ENCODE measurements at places on chromosomes 4 and X.

- no peak for DNase-seq
Observed at GRCh38 chr4:180363815-180364214, 1879.4 kb upstream of the TENM3 start.

- no peak for DNase-seq
Observed at GRCh38 chrX:65874765-65875164, 165.1 kb downstream of the VSIG4 start.

- no peak for DNase-seq
Observed at GRCh38 chr4:110294165-110294564, 95.8 kb upstream of the ELOVL6 start.

DNA sequence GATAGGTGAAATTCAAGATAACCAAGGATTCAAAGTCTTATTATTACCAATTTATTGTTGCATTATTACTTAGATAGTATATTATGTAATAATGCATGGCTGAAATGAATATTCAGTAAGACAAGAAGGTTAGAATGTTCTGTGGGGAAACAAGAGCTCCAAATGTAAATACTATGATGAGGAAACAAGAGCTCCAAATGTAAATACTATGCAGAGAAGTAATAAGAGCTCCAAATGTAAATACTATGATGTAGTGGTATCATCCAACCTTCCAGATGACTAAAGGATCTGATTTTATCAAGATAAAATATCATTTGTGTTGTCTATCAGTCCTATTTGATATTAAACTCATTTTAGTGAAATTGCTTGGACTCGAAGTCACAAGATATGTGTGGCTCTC is 82.2 kb upstream of the PCDH18 start:
- no peak for DNase-seq

DNA sequence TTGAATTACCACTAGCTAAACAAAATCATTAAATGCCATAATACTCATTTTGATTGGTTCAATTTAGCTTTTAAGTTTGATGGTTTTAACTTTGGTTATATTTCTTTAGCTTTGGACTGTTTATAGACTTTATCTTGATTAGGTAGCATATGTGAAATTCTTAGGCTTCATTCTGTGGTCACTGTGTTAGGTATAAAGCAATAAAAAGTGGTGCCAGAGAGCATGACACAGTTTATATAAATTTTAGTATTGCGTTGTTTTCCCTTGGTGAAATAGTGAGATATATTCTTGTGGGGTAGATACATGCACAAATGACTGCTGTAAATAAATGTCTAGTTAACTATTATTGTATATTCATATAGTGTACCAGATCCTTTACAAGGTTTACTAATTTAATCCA is 474.2 kb upstream of the GRID2 start:
- no peak for DNase-seq

DNA sequence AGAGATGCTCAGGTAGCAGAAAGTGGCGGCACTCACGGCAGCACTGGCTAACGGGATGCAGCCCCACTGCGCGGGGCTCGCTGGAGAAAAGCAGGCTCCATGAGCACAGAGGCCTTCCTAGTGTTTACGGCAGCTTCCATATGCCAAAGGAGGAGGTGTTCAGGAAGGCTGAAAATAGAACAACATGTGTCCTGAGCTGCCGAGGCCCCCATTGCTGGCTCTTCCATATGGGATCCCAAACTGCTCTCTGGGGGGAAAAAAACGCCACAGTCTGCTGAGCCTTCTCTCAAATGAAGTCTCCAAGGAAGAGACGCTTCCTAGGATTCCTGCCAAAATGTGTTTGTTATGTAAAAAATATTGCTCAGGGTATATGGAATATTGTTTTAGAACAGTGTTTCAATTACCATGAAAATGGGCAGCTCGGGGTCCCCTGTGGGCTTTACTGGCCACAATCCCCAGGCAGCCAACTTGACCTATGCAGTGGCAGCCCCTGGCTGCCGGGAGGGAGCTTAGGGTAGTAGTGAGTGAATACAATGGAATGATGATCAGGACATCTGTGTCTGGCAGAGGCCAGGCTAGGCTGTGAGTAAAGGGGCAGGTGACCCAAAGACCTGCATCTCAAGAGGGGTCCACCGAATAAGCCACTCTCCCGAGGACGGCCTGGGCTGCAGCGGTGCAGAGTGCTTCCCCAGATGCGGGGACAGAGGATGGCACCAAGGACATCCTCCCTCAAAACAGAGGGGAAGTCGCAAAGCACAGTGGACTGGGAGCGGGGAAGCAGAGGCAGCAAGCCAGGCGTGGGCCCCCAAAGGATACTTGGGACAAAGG is 170.1 kb downstream of the AFAP1 start:
- no peak for DNase-seq

GRCh38 chr4:89797117-89797516 is 39.8 kb downstream of the SNCA start:
- no peak for DNase-seq

DNA sequence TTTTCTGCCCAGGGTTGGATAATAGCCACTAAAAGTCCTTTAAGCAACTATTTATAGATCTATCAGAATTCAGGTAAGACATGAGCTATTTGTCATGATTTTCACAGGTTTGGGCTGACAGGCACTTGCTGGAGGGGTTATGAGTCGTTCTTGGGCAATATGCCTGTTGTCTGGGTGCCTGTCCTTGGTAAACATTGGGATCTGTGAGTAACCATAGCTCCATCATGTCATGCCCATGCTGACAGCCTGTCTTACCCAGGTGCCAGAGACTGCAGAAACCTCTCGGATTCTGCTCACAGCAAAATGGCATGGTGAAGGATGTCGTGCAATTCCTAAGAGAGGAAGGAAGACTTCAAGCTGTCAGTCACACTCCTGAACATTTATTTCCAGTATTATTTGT is 116.0 kb upstream of the PUDP start:
- no peak for DNase-seq

GRCh38 chrX:38105216-38105725 is 98.9 kb downstream of the SYTL5 start:
- no peak for DNase-seq

- no peak for DNase-seq
Observed at GRCh38 chr4:189807031-189807430, 133.6 kb upstream of the FRG1 start.

GRCh38 chr4:112142182-112142581 is 3.1 kb upstream of the FAM241A start:
- no peak for DNase-seq

DNA sequence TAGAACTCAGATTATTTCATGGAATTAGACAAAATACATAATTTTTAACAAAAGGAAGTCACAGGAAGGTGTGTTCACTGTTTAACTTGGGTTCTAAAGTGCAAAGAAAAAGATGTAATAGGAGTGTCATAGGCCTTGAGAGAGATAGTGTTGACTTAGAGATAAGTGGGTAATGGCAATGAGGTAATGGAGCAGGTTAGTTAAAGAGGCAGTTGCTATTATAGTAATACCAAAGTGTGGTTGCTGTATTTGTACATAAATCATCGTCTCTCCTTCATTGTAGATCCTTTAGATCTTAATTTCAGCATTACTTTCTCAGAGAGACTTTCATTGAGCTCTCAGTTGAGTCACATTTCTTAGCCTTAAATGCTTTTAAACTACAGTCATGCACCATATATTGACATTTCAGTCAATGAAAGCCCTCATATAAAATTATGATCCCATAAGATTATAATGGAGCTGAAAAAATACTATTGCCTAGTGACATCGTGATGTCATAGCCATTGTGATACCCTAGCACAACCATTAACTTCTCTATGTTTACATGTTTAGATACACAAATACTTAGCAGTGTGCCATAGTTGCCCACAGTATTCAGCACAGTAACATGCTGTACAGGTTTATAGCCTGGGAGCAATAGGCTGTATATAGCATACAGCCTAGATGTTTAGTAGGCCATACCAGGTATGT is 245.4 kb downstream of the ADGRL3 start:
- DNase-seq = no peak

DNA sequence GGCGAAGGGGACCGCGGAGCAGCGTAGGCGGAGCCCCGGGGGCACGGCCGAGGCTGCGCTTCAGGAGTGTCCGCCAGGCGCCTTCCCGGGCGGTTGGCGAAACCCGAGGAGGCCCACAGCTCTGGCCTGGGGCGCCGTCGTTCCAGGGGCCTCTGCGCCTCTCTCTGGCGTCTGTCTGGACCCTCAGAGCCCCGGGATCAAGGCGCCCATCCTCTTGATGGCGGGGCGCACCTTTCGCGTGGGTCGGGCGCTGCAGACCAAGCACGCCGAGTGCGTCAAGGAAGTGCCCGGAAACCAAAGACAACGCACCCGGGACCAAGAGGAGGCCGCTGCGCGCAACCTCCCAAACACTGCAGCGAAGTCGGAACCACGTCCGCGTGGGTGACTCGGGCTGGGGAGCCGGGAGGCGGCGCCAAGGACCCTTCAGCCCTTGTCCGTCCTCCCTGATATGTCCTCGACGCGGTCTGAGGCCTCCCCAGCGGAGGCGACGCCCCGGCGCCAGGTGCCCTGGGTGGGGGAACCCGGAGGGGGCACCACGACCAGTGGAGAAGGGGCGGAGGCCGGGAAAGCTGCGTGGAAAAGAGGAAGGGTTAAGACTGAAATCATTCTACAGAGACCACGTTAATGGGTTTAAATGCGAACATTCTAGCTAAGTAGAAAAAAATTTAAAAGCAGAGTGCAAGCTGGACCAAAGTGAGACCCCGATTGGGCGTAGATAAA is 9.9 kb downstream of the HMX1 start:
- no peak for DNase-seq

DNA sequence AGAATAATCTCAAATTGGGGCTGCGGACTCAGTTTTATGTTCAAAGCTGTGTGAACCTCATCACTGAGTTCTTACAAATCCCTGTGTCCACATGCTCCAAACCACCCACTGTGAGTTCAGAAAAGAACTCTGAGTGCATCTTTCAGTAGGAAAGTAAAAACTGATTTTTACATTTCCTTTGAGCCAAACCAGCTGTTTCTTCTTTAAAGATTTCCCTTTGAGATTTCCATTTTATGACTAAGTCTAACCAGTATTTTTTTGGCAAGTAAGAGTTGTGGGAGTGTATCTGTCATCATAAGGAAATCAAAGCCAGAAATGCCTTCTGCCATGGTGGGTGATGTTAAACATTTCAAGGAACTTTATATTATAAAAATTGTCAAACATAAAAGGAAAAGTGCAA is 100.0 kb downstream of the TET2 start:
- no peak for DNase-seq

GRCh38 chrX:29744966-29745365 is 470.4 kb upstream of the MAGEB2 start:
- no peak for DNase-seq

DNA sequence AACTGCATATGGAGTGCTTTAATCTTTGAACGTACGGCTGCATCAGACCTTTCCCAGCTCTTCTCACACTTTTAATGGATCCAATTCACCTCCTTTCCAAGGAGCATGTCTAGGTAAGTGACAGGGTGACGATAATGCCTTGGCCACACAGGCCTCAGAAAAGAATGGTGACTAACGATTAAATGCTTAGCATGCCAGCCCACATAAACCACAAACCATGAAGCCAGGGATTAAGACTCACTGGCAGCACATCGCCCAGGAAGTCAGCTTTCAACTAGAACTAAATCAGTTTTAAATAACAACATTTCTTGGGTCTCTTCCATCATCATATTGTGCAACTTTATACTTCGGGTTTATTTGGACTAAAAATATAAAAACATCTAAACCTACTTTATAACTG is 28.7 kb downstream of the INPP4B start:
- no peak for DNase-seq

DNA sequence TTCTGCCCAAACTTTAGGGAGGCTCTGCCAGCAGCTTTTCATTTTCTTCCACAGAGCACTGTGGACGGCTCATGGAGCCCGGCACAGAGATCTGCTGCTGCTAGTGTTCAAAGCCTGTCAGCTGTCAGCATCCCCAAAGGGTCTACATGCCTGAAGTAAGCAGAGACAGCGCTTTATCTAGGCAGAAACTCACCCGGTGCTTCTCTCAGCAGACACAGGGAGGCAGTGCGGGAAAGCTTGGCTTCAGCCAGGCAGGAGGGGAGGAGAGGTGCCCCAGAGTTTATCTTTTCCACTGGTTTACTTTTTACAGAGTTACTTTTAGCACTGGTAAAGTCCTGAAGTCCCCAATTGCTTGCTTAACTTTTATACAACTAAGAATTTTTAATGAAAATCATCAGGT is 339.3 kb downstream of the NKX6-1 start:
- DNase-seq = peak; percentile 33

DNA sequence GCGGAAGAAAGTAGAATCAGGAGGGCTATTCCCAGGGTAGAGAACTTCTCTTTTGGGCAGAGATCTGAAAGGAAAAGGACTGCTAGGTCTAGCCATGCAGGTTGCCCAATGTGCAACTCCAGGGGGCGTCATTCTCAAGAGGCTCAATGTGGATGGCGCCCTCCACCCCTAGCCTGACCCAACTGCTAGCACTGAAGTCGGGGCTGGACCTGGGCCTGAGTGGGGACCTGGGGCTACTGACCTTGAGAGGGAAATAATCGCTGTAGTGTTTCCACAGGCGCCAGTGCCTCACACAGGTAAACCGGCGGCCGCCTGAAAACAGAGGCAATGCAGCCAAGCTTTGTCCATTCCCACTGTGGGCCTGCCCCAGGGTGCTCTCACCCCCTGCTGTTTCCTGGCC is 6.1 kb downstream of the AWAT2 start:
- DNase-seq = no peak

DNA sequence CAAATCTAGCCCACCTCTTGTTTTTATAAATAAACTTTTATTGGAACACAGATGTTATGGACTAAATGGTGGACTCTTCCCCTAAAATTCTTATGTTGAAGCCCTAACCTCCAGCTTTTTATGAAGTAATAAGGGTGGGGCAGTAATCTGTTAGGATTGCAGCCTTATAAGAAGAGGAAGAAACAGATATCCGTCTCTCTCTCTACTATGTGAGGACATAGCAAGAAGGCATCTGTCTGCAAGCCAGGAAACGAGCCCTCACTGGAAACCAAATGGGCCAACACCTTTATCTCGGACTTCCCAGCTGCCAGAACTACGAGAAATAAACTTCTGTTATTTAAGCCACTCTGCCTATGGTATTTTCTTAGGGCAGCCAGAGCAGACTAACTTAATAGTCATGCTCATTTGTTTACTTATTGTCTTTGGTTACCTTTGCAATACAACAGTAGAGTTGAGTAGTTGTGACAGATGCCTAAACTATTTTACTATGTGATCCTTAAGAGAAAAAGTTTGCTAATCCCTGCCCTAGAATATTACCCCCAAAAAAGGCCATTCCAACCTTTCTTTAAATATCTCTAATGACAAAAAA is 67.4 kb downstream of the MANBA start:
- DNase-seq = no peak

DNA sequence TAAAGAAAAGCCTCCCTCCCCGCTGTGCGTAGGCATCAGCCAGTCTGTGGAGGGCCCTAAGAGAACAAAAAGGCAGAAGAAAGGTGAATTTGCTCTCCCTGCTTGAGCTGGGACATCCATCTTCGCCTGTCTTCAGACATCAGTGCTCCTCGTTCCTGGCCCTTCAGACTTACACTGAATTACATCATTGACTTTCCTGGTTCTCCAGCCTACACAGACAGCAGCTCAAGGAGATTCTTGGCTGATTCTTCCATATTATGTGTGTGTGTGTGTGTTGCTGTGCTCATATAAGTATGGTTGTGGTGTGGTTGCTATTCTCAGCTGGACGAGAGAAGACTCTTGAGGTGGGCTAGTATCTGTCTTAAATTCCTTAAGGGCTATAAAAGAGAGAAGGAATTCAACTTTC is 35.5 kb upstream of the CD99L2 start:
- no peak for DNase-seq

All from H1 (cell line).